ENCODE measurements at places on chromosomes 16 and 17. TPM values are rescaled to one million over a fixed set of nuclear protein-coding genes. Genes with fewer than 3 reads are reported as not detected.

GRCh38 chr17:81859906-81860755, at the start of gene P4HB:
P4HB (minus strand) TSS chr17:81860535; CDS start chr17:81860471, 64 bp downstream.
- H3K27me3 ChIP-seq = no peaks in the 10 kb centered on the region
- peaks cover 49% of the 10 kb centered on the region for H3K36me3 ChIP-seq
- H3K4me1 ChIP-seq = peaks cover 57% of the 10 kb centered on the region
- DNase-seq = no peak

DNA sequence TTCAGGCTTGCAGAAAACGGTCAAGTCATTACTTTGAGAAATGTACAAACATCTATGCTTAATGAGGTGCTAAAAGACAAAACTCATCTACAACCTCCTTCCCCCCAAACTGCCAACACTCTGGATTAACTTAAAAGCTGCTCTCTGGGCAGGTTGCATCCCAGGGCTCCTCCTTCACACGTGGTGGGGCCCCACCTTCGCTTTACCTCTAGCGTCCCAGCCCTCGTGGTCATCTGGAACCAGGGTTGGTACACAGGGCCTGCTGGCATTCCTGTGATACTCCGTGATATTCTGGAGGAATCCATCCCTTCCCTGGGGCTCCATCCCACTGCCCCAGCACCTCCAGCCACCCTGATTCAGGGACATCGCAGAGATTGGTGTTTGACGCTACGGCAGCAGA, 4.8 kb downstream of the METRNL start:
- peaks cover 48% of the 10 kb centered on the region for H3K4me1 ChIP-seq
- H3K4me3 ChIP-seq = no peak overlapping the region
- H3K36me3 ChIP-seq = no peaks in the 10 kb centered on the region

GRCh38 chr17:47177261-47177660, 11.8 kb downstream of the CDC27 start:
- H3K4me3 ChIP-seq = no peak overlapping the region
- H3K4me1 ChIP-seq = peaks cover 13% of the 10 kb centered on the region
- peaks cover 67% of the 10 kb centered on the region for H3K36me3 ChIP-seq
- no peak for DNase-seq
- no peak overlapping the region for H3K27ac ChIP-seq
- no peaks in the 10 kb centered on the region for H3K27me3 ChIP-seq

DNA sequence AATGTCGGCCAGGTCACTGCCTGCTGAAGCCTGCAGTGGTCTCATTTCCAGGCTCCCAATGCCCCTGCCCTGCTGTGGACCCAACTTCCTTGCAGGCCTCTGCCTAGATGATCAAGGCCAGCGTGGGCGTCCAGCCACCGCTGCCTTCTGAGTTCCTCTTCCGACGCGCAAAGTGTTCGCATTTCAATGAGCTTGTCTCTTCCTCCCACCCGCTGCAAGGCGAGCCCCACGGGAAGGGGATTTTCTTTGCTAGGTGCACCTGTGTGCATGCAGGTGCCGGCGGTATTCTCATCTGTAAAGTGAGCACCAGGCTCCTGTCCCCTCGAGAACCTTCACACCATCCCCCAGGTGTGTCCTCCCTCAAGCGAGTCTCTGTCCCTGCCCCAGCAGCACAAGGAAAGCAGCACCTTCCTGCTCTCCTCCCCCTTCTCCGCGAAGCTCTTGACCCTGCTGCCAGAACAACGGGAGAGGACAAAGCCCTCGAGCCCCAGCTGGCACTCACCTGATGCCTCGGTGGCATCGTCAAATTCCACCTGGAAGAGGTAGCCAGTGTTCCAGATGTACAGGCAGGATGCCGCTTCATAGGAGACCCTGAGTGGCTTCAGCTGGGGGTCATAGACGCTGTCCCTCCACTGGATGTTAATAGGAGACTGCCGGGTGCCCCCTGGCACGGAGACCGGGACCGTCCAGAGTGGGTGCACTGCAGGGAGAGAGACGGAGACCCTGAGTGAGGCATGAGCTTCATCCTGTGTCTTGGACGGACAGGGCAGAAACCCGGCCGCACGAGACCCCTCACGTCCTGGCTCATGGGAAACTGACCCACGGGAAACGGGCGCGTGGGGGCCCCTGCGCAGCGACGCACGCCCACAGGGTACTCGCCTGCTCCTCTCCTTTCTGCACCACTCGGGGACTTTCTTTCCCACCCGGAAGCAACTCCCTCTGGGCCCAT, 9.8 kb downstream of the CA5A start:
- H3K27ac ChIP-seq = no peak overlapping the region
- no peaks in the 10 kb centered on the region for H3K27me3 ChIP-seq
- H3K4me1 ChIP-seq = peaks cover 6% of the 10 kb centered on the region
- H3K4me3 ChIP-seq = no peak overlapping the region
- no peaks in the 10 kb centered on the region for H3K36me3 ChIP-seq
- peak; percentile 34 for DNase-seq

GRCh38 chr17:56912105-56912999, 1.5 kb downstream of the TRIM25 start:
- peak overlapping the region; percentile 89 for H3K4me3 ChIP-seq
- DNase-seq = no peak
- H3K27me3 ChIP-seq = no peaks in the 10 kb centered on the region
- peaks cover 63% of the 10 kb centered on the region for H3K4me1 ChIP-seq
- H3K27ac ChIP-seq = no peak overlapping the region

- H3K4me1 ChIP-seq = peaks cover 26% of the 10 kb centered on the region
- no peaks in the 10 kb centered on the region for H3K36me3 ChIP-seq
- peak overlapping the region; percentile 99 for H3K4me3 ChIP-seq
- no peak for DNase-seq
- H3K27ac ChIP-seq = peak overlapping the region; percentile 44
Measured at GRCh38 chr16:56728980-56729734, 772 bp upstream of the NUP93 start.

DNA sequence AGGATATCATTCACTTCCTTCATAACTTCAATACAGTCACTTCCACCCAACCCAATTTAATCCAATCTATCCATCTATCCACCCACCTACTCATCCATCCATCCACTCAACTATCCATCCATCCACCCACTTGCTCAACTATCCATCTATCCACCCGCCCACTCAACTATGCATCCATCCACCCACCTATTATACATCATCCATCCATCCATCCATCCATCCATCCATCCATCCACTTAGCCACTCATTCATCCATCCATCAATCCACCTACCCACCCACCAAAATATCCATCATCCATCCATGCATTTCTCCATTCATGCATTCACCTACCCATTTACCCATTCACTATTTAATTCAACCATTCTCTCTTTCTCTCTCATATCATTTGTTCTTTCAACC, 179.5 kb downstream of the HAPSTR1 start:
- no peak overlapping the region for H3K27ac ChIP-seq
- no peaks in the 10 kb centered on the region for H3K4me1 ChIP-seq
- H3K27me3 ChIP-seq = peaks cover 3% of the 10 kb centered on the region
- no peak for DNase-seq

GRCh38 chr17:80829166-80829813, 162.4 kb upstream of the CHMP6 start:
- no peaks in the 10 kb centered on the region for H3K27me3 ChIP-seq
- DNase-seq = no peak
- H3K27ac ChIP-seq = no peak overlapping the region
- H3K4me3 ChIP-seq = no peak overlapping the region
- H3K36me3 ChIP-seq = peaks cover 13% of the 10 kb centered on the region
- peaks cover 23% of the 10 kb centered on the region for H3K4me1 ChIP-seq

DNA sequence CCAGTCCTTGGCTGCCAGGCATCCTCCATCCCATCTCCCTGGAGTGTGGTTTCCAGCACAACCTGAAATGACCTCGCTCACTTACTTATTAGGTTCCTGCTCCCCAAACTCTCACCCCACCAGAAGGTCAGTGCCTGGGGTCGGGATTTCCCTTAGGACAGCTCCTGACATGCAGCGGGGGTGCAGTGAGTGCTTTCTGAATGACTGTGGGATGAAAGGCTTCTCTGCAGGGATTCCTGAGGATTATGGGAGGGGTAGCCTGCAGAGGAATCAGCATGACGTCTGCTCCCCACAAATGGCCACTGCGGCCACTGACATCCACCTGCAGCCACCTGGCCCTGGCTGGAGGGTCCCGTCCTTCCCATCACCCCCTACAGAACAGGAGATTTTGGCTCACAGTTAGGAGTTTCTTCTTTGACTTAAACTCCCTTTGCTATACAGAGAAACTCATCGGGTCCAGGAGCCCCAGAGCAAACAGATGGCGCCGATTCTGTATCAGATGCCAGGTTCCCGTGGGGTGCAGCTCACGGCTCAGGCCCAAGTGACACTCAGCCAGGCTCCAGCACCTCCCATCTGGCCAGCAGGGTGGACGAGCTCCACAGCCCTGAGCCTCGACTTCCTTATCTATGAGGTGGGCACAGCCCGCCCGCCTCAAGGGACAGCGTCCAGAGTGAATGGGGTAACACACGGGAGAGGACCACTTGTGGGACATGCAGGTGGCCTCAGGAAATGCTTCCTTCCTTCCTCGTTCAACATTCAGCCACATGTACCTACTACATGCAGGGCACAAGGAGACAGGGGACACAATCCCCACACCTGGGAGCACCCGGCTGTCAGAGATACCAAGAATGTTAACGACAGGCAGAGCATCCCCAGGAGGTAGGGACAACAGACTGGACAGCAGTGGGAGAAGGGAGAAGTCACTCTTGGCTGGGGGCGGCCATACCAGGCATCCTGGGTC, 69.8 kb downstream of the RMI2 start:
- H3K4me3 ChIP-seq = no peak overlapping the region
- DNase-seq = no peak
- no peaks in the 10 kb centered on the region for H3K27me3 ChIP-seq
- no peaks in the 10 kb centered on the region for H3K36me3 ChIP-seq

GRCh38 chr16:47664653-47665325, 203.7 kb downstream of the PHKB start:
- no peak for DNase-seq
- H3K4me3 ChIP-seq = no peak overlapping the region
- peaks cover 49% of the 10 kb centered on the region for H3K36me3 ChIP-seq
- H3K4me1 ChIP-seq = no peaks in the 10 kb centered on the region
- H3K27ac ChIP-seq = no peak overlapping the region
- no peaks in the 10 kb centered on the region for H3K27me3 ChIP-seq

- no peak for DNase-seq
- no peaks in the 10 kb centered on the region for H3K36me3 ChIP-seq
- H3K4me1 ChIP-seq = no peaks in the 10 kb centered on the region
- H3K27me3 ChIP-seq = peaks cover 15% of the 10 kb centered on the region
- no peak overlapping the region for H3K4me3 ChIP-seq
Measured at GRCh38 chr16:21224800-21225199, 8.7 kb upstream of the ANKS4B start.

DNA sequence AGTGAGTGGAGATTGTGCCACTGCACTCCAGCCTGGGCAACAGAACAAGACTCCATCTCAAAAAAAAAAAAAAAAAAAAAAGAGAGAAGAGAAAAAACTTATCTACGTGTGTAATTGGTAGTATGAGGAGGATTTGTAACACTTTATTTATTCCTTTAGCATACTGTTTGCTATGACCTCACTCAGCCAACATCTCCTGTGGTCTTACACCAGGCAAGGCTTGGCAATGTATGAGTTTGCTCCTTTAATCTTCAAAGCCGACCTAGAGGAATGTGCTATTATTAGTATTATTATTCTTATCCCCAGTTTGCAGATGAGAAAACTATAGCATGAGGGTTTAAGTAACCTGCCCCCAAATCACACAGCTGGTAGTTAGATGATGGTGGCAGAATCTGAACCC, 35.8 kb upstream of the HAPSTR1 start:
- no peak overlapping the region for H3K27ac ChIP-seq
- H3K27me3 ChIP-seq = peaks cover 10% of the 10 kb centered on the region
- DNase-seq = no peak

- no peak overlapping the region for H3K4me3 ChIP-seq
- peaks cover 3% of the 10 kb centered on the region for H3K4me1 ChIP-seq
- no peak overlapping the region for H3K27ac ChIP-seq
- H3K27me3 ChIP-seq = peaks cover 5% of the 10 kb centered on the region
- DNase-seq = no peak
Measured at GRCh38 chr17:49514071-49514721, 19.1 kb downstream of the NGFR start.

DNA sequence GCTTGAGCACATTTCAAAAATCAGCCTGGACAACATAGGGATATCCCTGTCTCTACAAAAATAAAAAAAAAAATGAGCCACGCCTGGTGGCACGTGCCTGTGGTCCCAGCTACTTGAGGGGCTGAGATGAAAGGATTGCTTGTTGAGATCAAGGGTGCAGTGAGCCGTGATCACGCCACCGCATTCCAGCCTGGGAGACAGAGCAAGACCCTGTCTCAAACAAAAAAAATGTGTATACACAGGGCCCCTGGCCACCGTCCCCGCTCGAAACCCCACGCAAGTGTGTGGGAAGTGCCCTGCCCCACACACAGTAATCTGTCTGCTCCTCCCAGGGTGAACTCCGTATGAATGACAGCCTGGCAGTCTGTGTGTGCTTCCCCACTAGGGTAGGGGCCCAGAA, 93.0 kb upstream of the RPL38 start:
- peaks cover 4% of the 10 kb centered on the region for H3K27me3 ChIP-seq
- H3K27ac ChIP-seq = no peak overlapping the region
- no peaks in the 10 kb centered on the region for H3K36me3 ChIP-seq
- DNase-seq = no peak

Gene PABPN1L
- not detected for total RNA-seq

Gene HEATR9
- 0.61 TPM for total RNA-seq

Gene ALOX15
- not detected for total RNA-seq

Gene SULT1A4
- 1.1 TPM for total RNA-seq

Gene BCL6B
- total RNA-seq = not detected

Gene PRM3
- not detected for total RNA-seq
